Stimulated activated memory B cell treated with anti-CD40 and anti-IgM and Interleukin-4, amounts not matched to agents 10 μg/mL and 1 μg/mL and 100 μg/mL, for 72 hours (primary cell): ENCODE measurements at places on chromosomes 1 and 21.

DNA sequence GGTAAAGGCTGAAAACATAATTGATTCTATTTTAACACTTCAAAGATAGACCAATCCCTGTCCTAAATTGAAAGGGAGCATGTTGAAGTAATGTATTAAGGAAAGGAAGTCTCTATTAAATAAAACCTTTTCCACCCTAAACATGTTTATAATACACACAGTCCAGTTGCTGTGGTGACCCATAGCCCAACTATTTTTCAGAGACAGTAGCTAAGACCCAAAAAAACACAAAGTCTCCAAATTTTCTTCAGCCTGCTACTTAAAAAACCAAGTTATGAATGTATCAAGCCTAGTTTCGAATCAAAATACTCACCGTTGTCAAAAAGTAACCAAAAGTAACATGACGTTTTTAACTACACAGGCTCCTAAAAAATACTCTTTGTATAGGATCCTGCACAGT, 1.6 kb downstream of the ELK4 start:
- ATAC-seq = no peak
- peaks cover 13% of the 10 kb centered on the region for H3K36me3 ChIP-seq
- H3K4me1 ChIP-seq = peaks cover 54% of the 10 kb centered on the region
- peak overlapping the region; percentile 86 for H3K4me3 ChIP-seq

GRCh38 chr21:33985117-33986050, 69.8 kb upstream of the ATP5PO start:
- H3K4me3 ChIP-seq = peak overlapping the region; percentile 5
- ATAC-seq = no peak
- H3K36me3 ChIP-seq = no peaks in the 10 kb centered on the region
- H3K4me1 ChIP-seq = peaks cover 23% of the 10 kb centered on the region
- peak overlapping the region; percentile 66 for H3K27ac ChIP-seq
- H3K27me3 ChIP-seq = no peaks in the 10 kb centered on the region

DNA sequence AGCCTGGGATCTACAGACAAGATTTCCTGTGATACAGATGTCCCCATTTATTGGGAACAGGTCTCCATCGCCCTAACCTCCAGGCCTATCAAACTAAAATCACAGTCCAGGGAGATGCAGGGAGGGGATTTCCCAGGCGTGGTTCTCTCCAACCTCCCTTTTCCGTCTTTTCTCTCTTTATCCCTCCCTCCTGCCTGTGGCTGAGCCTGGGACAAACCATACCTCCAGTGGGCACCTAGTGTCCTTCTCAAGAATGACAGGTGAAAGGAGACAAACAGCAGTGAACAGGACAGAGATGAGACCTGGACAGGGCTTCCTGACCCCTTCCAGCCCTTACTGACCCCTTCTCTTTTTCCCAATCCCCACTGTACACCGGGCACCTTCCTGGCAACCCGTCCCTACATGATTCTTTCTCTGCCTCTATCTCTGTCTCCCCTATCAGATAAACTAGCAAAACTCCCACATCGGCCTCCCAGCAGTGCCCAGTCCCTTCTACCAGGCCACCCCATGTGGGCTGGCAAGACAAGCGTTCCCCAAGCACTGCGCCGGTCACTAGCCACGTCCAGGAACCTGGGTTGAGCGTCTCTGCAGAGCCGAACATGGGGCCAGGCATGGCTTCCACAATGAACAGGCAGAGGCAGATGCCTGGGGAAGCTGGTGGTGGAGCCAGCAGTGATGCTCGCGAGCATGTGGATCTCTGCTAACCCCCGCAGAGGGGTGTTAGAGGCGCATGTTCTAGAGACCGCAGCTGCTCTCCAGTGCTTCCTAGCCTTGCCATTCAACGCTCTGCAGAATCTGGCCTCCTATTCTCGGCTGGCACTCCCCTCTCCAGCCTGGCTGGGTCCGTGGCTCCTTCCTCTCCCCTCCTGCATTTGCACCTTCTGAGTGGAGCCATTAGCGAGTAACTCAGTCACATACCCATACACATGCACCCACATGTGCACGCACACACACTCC, 54.7 kb downstream of the ELK4 start:
- ATAC-seq = no peak
- H3K4me1 ChIP-seq = peaks cover 8% of the 10 kb centered on the region
- H3K36me3 ChIP-seq = no peaks in the 10 kb centered on the region
- H3K4me3 ChIP-seq = no peak overlapping the region
- H3K27ac ChIP-seq = no peak overlapping the region

- H3K4me3 ChIP-seq = no peak overlapping the region
- H3K27ac ChIP-seq = no peak overlapping the region
- no peaks in the 10 kb centered on the region for H3K4me1 ChIP-seq
- peaks cover 33% of the 10 kb centered on the region for H3K27me3 ChIP-seq
These were observed 62.3 kb downstream of the KAZN start for GRCh38 chr1:14660801-14661200.

- no peak for ATAC-seq
- no peaks in the 10 kb centered on the region for H3K4me1 ChIP-seq
- peaks cover 20% of the 10 kb centered on the region for H3K36me3 ChIP-seq
- no peaks in the 10 kb centered on the region for H3K27me3 ChIP-seq
- no peak overlapping the region for H3K27ac ChIP-seq
- H3K4me3 ChIP-seq = no peak overlapping the region
These were observed 77.8 kb downstream of the DRAM2 start for GRCh38 chr1:111062081-111062480.

DNA sequence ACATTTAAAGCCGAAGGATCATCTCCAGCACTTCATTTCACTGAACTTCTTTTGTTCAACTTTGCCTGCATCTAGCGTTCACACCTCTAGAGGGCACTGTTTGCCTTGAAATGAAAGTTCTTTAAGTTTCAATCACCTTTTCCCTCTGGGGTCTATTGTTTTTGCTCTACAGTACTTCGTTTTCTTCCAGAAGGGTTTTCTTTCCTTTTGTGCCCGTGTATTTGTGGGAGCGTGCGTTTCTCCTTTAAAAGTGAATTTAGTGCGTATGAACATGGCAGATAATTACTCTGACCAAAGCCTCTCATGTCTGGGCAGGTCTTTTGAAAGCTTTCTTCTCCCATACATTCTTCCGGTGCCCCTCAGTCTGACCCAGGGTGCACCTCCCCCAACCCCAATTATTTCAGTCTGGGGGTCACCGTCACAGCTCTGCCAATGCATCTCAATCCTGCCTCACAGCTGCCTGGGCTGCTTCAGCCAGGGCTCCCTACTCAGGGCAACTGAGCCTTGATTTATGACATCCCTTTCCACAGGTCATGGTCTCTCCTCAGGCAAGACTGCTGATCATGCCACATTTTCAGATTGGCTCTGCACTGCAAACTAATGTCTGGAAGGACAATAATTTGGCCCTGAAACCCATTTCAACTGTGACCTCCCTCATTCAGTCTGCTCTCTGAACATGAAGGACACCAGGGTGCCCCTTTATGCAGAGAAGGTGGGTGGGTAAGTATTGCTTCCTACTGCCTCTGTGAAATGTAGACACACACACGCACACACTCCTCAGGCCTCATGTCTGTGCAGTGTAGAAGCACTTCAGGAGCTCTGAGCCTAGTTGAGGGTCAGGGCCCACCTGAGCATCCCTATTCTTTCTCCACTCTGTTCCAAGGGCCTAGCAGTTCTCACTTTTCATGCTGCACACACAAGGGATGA, 88.6 kb downstream of the NUF2 start:
- H3K27ac ChIP-seq = no peak overlapping the region
- no peak overlapping the region for H3K4me3 ChIP-seq
- H3K36me3 ChIP-seq = no peaks in the 10 kb centered on the region
- ATAC-seq = no peak
- peaks cover 14% of the 10 kb centered on the region for H3K4me1 ChIP-seq

GRCh38 chr1:66331658-66332547, 202.1 kb upstream of the SGIP1 start:
- peaks cover 56% of the 10 kb centered on the region for H3K4me1 ChIP-seq
- peak overlapping the region; percentile 98 for H3K4me3 ChIP-seq
- peak overlapping the region; percentile 98 for H3K27ac ChIP-seq
- no peaks in the 10 kb centered on the region for H3K27me3 ChIP-seq
- peak; percentile 22 for ATAC-seq
